Activated T-helper 2 cell treated with anti-CD3 and anti-CD28 coated beads, Interferon-gamma antibody, Interleukin-2, Interleukin-4, amounts not matched to agents 10 μg/mL and 5 μg/mL and 100 μg/mL, durations not matched to agents 14 hours and 24 hours and 36 hours (primary cell): ENCODE measurements at places on chromosomes 7 and 10. TPM values are rescaled to one million over a fixed set of nuclear protein-coding genes. Genes with fewer than 3 reads are reported as not detected.

Gene C10orf71
- total RNA-seq = not detected in 2 replicates

Gene SLC13A1
- not detected in 2 replicates for total RNA-seq

Gene H2BK1
- not detected in 2 replicates for total RNA-seq

Gene LIPJ
- not detected in 2 replicates for total RNA-seq

Gene ACHE
- total RNA-seq = 0.09 and 0.21 TPM in 2 replicates

Gene SFTPA2
- total RNA-seq = not detected in 2 replicates

Gene A1CF
- not detected in 2 replicates for total RNA-seq

Gene SPACDR
- 3.2 and 4.5 TPM in 2 replicates for total RNA-seq

Gene OSBPL3
- 74.2 and 76.2 TPM in 2 replicates for total RNA-seq

Gene VPS26A
- 28.4 and 31.1 TPM in 2 replicates for total RNA-seq

Gene NOBOX
- total RNA-seq = not detected in 2 replicates

Gene APBB1IP
- 45.2 and 47.4 TPM in 2 replicates for total RNA-seq

Gene COL1A2
- total RNA-seq = 1.4 and 1.5 TPM in 2 replicates

Gene SFMBT2
- total RNA-seq = 27.6 and 27.7 TPM in 2 replicates

Gene PRF1
- total RNA-seq = 67.7 and 69.6 TPM in 2 replicates

Gene HMX3
- not detected in 2 replicates for total RNA-seq

Gene STEAP4
- total RNA-seq = 0.39 and 0.48 TPM in 2 replicates

Gene HOXA7
- not detected in 2 replicates for total RNA-seq

Gene NKX1-2
- total RNA-seq = not detected in 2 replicates

Gene ADIRF
- total RNA-seq = not detected in 2 replicates

Gene SNX10
- total RNA-seq = 54.9 and 59.3 TPM in 2 replicates

Gene ATP6V0A4
- total RNA-seq = not detected in 2 replicates

Gene TET1
- 1.5 and 1.6 TPM in 2 replicates for total RNA-seq

Gene CARD11
- total RNA-seq = 72.8 and 74.1 TPM in 2 replicates

Gene PHKG1
- total RNA-seq = 2.5 and 3.6 TPM in 2 replicates

Gene ACTR3C
- total RNA-seq = 7.0 and 7.9 TPM in 2 replicates
